Keratinocyte (primary cell): ENCODE measurements at places on chromosomes 6 and 20.

DNA sequence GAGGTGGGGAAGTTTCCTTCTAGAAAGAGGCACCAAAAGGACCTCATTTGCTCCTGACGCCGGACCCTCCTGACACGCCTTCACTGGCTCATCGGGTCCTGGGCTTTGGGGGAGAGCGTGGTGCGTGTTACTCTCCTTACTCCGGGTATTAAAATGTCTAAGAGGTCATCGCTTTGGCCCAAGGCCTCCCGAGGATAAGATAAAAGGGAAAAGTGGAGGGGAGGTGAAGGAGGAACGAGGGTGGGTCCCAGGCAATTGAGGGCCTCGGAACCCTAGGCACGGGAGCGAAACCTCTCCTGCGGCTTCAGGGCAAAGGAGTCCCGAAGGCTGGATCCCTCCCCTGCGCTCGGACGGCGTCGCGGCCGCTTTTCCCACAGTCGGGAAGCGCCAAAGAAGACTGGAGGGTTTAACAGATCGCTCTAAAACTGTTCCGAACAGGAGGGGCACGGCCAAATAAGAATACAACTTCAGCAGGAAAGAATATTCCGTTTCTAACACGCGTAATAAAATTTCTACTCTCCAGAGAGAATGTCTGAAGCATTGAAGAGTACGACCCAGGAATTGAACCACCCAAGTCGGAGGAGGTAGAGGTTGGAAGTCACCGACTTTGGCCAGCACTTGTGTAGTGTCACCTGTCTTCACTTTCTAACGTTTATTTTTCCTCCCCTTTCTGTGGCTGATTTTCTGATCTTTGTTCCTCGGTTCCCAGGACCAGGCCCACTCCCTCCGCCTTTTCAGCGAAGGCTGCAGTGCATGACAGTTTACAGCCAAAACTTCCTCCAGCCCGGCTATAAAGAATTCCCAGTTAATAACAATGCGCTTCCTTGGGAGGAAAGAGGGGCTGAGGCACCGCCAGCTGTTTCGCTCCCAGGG is 2.1 kb upstream of the TBXT start:
- no peak for DNase-seq

DNA sequence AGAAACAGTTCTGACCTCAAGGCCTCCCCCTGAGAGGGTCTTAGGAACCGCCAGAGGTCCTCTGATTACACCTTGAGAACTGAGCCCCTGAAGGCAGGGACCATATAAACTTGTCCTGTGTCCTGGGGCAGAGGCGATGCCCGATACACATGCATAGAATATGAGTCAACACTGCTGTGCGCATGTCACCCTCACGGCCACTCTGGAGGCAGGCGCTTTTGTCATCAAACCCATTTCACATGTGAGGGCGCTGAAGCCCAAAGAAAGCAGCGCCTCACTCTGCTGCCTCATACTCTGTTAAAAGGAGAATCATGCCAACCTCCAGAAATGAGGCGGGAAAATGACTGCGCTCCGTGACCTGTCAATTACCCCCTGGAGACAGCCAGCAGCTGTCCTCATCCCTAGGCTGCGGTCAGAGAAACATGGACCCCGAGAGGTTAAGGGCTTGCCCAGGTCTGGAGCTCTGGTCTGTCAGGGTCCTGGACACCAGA is 158.3 kb downstream of the GRM4 start:
- DNase-seq, result no peak

- DNase-seq, result no peak
Observed at GRCh38 chr6:36608788-36609563, 14.8 kb downstream of the SRSF3 start.

- no peak for DNase-seq
Observed at GRCh38 chr6:167769408-167770190, 57.1 kb upstream of the AFDN start.

DNA sequence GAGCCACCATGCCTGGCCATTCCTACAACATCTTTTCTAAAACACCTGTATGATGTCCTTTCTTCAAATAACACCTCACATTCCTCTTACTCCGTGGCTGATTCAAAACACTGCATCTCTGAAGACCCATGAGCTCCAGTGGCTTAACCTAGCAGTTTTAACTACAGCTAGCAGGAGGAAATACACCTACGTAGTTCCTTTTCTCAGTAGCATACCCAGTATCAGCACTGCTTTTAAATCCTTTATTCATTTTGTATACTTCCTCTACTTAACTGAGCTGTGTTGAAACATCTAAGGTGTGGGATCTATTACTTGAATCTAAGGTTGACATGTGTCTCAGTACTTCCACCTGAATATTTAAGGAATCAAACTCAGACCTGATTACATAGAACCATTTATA is 113.6 kb upstream of the CCDC28A start:
- DNase-seq, result no peak

DNA sequence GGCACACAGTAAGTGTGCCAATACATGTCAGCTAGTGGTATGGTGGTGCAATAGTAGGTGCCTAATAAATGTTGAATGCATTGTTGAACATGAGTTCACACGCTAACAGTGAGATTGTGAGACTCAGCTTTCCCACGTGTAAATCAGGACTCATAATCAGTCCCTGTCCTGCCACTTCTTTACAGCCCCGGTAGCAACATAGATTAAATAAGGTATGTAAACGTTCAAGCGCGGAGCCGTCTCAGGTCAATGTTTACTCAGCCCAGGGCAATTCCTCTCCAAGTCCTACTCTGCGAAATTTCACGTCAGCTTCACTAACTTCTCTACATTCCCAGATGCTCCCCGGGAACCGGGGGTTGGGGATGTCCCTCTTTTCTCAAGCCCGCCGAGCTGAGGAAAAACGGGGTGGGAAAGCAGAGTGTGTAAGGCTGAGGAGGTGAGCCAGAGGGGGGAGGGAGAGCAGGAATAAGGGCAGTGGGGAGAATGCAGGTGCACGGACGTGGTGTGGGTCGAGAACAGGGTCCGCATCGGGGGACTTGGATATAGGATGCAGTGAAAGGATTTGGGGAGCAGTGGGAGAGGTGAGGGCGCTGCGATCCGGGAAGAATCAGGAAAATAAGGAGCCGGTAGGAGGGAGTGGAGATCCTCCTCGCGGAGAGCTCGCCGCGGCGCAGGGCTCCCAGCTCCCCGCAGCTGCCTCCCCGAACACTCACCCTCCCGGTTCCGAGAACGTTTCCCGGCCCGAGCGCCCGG is 544 bp upstream of the TP53INP2 start:
- no peak for DNase-seq
